ENCODE measurements at places on chromosomes 5 and 9. TPM values are rescaled to one million over a fixed set of nuclear protein-coding genes. Genes with fewer than 3 reads are reported as not detected.

- no peak for DNase-seq
Observed at GRCh38 chr9:80375477-80375876, 803.7 kb downstream of the TLE4 start.

GRCh38 chr9:4099976-4100735 lies 199.7 kb downstream of the GLIS3 start:
- no peak for DNase-seq

GRCh38 chr5:150142959-150143349 lies 12.7 kb downstream of the PDGFRB start:
- peak; percentile 78 for DNase-seq

DNA sequence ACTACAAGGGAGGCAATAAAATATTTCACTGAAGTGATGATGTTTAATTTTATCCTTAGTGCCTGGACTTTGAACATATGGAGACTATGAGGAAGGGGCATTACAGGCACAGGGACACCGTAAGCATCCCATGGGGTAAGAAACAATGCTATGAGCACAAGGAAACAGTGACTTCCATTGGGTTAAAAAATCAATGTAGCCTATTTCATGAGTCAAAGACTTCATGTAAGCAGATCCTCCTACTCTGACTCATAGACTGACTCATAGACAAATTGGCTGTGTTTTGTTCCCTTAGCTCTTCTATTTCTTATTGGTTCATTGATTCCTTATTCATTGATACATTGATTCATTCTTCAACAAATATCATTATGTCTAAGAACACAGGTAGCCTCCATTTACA lies 351.0 kb downstream of the PRELID2 start:
- peak; percentile 24 for DNase-seq

DNA sequence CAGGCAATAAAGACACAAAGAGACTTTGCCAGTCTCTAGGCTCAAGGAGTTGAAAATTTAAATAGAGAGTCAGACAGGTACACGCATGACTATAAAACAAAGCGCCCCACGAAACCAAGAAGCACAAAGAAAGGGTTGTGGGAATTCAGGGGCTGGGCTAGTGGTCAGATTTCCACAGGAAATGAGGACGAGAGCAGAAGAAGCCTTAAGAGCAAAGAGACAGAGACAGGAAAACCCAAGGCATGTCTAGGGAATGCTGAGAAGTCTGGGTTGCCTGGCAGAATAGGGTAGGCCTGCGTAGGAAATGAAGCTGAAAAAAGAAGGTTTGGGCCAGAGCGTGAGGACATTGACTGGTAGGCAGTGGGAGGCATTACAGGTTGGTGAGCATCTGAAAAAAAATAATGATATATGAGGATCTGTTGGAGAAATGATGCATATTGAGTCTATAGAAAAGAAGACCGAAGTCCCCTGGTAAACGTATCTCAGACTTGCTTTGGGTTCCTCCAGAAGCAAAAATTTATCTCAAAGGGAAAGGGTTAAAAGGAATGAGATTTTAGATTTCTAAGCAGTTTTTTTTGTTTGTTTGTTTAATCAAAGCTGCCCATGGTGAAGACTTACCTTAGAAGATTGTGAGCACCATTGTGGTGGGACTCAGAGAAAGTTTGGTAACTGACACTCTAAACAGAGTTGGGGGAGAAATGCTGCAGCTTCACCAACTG lies 51.8 kb downstream of the SLC1A3 start:
- no peak for DNase-seq

GRCh38 chr5:37873988-37874387 lies 34.1 kb upstream of the GDNF start:
- no peak for DNase-seq

DNA sequence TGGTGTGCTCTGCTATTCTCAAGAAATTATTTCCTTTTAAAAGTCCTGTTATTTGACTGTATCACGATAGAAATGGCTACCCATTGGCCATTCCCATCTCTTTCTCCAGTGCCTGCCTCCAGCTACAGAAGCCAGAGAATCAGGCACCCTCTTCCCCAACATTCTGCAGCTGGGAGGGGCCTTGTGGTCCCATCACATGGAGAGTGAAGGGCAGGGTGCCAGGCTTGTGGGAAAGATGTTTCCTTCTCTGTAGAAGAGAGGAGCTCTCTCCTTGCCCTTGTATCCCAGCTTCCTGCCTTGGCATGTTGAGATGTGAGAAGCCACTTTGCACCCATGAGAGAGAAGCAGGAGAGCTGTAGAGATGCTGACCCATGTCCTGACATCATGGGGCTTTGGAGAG lies 465.0 kb downstream of the MTRR start:
- DNase-seq = no peak

DNA sequence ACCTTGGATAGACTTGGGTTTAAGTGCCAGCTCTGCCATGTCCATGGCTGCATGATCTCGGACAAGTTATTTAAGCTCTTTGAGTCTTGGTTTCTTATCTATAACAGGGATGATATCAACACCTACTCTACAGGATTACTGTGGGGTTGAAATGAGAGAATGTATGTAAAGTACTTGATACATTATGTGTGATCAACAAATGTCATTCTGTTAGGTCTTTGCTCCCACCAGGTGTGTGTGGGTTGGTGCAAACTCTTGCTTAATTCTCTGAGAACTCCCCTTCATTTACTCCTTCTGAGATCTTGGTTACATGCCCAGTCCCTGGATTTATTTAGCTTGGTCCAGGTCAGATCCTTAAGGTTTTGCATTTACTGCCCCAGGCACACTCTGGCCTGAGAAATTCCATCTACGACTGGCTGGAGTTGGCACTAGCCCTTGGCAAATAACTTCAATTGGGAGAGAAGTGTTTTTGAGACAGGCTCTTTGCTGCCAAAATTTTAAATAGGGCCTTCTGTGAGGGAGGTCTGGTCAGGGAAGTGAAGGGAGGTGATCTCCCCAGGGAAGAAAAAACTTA lies 63.5 kb upstream of the KLF9 start:
- no peak for DNase-seq

GRCh38 chr5:174325961-174326360 lies 280.5 kb downstream of the NSG2 start:
- DNase-seq = no peak

- DNase-seq = no peak
Observed at GRCh38 chr9:112848316-112849151, 42.1 kb downstream of the SLC46A2 start.

DNA sequence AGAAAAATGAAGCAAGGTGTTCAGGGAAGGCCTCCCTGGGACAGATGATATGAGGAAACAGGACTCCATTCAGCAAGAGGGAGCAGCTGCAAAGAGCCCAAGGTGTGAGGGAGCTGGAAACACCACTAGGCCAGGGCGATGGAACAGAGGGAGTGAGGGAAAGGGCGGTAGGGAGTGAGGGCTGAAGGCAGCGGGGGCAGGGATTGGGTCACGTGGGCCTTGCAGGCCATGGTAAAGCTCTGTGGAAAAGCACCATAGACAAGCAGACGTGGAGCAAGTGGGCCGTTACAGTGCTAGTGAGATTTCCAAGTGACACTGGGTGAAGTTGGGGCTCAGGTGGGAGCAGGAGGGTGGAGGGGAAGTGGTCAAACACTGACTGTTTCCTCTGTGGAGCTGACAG lies 10.8 kb upstream of the PRRC1 start:
- no peak for DNase-seq

DNA sequence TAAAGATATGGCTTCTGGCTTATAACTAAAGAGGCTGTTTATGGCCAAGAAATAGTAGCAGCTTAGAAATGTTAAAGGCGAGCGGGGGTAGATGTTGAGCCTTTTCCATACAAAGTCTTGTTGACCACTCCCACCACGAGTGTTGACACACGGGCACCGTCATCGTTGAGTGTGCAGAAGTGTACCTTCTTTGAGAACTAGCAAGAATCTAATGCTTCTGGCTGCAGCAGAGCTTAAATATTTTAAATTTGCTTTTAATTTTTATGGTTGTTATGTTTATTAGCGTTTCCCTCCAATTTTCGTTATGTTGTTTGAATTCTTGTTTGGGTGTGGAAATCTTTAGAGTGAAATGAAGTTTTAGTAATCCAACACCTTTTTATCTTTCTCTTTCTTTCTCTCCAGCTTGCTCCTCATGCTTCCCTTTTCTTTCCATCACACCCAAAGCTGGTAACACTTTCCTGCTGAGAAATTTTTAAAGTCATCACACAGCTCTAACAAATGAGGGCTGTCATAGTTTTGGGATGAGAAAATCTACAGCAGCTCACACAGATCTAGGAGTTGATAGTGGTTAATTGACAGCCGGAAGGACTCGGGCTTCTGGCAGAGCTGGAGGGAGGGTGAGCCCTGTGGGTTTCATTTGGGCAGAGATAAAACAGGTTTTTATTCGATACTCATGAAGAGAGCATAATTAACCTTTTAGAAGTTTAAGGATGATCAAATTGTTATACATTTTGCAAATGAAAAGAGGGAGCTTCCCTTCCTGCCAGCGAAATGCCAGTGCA lies 120.1 kb upstream of the ZNF608 start:
- no peak for DNase-seq

- DNase-seq = peak; percentile 23
Observed at GRCh38 chr9:16236311-16236710, 634.2 kb downstream of the BNC2 start.

DNA sequence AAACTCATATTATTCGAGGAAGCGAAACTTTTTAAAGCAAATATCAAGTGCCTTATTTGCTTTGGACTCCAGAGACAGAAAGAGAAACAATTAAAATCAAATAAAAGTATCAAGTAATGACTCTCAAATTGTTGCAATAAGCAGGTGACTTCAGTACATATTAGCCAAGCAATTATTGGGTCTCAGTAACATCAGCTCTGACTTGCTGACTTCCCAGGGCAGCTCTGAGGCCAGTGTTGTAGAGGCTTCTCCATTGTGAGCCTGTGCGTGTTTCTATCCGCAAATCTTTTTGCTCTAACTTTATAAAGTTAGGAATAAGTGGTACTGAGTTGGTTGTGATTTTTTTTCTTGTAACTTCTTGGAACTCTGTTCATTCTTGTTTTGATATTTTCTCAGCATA lies 186.8 kb upstream of the PRLR start:
- DNase-seq = no peak

- DNase-seq = no peak
Observed at GRCh38 chr5:21236971-21237427, 1249.0 kb upstream of the CDH18 start.

- DNase-seq = no peak
Observed at GRCh38 chr5:1526681-1527131, 2.9 kb upstream of the LPCAT1 start.

- DNase-seq = no peak
Observed at GRCh38 chr9:105297442-105298075, 53.1 kb downstream of the SLC44A1 start.

- no peak for DNase-seq
Observed at GRCh38 chr5:74149395-74149794, 491.1 kb downstream of the ENC1 start.

DNA sequence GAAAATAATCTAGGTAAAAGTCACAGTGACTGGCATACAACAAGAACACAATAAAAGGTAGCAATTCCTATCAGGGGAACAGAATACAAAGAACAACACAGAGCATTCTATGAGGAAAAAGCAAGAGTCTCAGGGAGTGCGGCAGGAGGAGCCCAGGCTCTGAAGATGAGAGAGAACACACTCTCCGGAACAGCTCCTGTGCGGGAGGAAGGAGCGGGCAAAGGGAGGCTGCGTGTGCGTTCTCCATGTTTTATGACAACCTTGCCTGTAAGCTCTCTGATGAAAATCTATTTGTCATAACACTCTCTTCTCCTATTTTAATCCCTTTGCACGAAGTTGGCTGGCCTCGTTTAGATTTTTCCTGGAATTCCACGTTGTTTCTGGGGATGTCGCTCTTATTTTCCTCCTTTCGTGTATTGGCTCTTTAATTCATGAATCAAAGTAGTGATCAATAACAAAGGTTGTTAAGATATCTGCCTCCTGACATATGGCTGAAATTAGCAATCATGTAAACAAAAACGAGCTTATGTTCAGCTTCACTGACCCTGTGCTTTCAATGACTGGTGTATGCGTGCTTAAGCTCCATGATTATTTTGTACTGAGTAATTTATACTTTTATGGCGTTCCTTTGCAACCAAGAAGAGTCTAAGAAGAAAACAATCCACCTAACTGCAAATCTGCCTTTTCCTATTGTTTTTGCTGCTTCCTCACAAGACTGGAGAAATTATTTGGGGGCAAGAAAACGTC lies 109.5 kb downstream of the MYO10 start:
- DNase-seq = no peak

DNA sequence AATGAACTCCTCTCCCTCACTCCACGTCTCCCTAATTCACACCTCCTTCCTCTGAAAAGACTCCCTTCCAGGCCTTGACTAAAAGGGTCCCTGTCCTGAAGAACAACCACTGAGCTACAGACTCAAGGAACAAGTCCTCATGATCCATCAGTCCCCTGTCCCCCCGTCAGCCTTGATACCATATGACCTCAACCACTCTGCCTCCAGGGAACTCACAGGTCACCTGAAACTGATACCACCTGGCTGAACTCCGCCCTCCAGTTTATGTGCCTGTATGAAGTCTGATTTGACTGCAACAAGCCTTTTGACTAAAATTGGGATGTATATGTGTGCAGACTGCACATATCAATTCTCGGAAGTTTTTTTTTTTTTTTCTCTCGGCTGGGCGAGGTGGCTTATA lies 88.7 kb downstream of the UGCG start:
- DNase-seq = no peak

DNA sequence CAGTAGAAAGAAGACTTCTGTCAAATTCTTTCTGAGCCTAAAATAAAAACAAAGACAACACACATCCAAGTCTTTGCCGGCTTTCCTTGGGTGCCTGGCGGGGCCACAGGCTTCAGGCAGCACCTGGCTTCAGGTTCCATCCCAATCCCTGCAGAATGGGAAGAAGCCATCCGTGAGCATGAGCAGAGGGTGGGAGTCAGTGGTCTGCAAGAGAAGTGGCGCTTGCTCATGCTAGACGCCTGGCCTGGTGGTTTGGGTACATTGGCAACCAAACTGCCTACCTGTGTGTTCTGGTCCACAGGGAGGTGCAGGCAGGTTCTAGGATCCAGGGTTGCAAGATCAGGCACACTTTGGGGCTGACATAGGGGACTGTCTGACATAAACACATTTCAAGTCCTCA lies 47.6 kb upstream of the RETREG1 start:
- DNase-seq = no peak

DNA sequence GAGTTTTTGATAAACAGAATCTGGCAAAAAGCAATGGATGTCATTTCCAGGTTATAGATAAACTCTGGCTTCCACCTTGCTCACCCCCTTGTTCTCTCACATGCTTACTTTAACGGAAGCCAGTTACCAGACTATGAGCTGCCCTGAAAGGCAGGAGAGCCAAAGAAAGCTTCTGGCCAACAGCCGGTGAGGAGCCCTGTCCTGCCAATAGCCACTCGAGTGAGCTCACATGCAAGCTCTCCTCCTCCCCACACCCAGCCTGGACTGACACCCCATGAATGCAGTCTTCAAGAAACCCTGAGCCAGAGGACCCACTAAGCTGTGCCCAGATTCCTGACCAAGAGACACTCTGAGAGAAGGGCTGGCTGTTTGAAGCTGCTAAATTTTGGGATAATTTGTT lies 14.4 kb upstream of the SMIM15 start:
- DNase-seq = no peak

The CDO1 gene
- not detected for polyA plus RNA-seq

The KIF4B gene
- polyA plus RNA-seq = 0.11 TPM

The CHSY3 gene
- 0.04 TPM for polyA plus RNA-seq

The DDX4 gene
- not detected for polyA plus RNA-seq

The PITX1 gene
- 16.7 TPM for polyA plus RNA-seq

The ADAMTS19 gene
- not detected for polyA plus RNA-seq

The BTNL8 gene
- not detected for polyA plus RNA-seq

The KCNN2 gene
- polyA plus RNA-seq = 0.06 TPM

The ADCY2 gene
- polyA plus RNA-seq = not detected

The LCN10 gene
- polyA plus RNA-seq = not detected

The CDH10 gene
- 0.63 TPM for polyA plus RNA-seq

Measured in A549 (cell line).